Left renal pelvis (tissue), 4 donors: ENCODE measurements at places on chromosomes 12 and 14.

- DNase-seq: no peak
Observed at GRCh38 chr12:31651893-31652521, 7.5 kb upstream of the ETFBKMT start.

DNA sequence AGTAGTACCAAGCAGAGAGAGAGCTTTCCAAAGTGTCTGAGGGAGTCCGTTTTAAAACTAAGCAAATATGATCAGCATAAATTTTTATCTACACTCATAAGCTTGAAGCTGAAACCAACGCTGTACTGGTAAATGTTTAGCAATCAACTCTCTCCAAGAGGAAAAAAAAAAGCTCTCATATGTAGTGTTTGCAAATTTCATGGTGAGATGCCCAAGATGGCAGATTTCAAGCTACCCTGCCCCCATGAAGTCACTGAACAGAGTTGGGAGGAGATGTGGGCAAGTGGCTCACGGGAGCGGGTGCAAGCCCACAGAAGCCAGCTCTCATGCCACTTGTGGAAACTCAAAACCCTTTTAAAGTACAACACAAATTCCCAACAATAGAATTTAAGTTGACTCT is 475.8 kb downstream of the BCAT1 start:
- DNase-seq: no peak

DNA sequence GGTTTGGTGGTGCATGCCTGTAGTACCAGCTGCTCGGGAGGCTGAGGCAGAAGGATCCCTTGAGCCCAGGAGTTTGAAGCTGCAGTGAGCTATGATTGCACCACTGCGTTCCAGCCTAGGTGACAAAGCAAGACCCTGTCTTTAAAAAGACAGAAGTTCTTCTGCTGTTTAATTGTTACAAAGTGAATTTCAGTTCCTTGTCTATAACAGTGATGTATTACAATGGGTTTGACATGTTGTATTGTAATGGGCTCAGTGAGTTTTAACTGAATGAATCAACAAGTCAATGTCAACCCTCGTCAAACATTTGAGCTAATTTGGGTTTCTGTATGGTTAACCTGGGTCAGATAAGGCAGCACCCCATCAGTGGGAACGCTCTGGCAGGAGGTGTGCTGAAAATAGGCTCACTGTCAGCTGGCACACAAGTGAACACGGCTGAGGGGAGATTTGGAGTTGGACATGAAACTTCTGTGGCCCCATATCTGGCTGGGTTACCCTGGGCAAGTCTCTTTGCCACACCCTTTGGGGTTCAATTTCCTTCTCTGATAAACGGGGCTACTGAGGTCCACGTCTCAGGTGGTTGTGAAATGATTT is 14.0 kb upstream of the TRPV4 start:
- DNase-seq: no peak

DNA sequence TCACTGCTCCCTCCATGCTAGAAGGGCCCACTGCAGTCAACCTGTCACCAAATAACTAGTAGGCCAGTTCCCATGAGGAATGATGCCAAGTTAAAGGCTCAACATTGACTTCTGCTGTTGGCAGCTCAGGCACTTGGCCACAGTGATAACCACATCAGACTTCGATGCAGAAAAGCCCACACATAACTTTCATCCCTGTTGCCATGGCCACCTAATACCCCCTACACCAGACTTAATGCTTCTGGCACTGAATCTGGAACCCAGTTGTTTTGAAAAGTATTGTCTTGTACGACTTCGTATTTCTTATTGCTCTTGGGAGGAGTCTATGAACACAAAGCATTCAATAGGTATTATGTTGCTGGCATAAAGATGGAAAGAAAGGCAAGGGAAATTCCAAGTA is 44.3 kb upstream of the HELB start:
- DNase-seq: no peak

GRCh38 chr12:71731439-71732356 is 23.0 kb upstream of the RAB21 start:
- no peak for DNase-seq

DNA sequence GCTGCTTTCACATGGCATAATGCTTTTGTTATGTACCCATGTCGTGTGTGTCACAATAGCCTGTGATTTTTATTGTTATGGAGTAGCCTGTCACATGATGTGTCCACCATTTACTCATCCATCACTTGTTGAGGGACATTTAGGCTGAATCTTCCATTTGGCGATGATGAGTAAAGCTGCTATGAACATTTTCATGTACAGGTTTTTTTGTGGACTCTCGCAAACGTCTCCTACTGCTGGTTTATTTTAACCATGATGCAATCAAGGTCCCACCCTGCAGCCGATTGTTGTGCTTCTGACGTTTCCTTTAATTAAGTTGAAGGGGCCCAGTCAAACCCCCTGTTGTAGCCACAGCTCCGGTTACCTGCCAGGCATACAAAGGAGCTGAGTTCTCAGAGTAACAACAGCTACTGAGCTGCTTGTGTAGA is 63.2 kb downstream of the ZNF664 start:
- DNase-seq: no peak

DNA sequence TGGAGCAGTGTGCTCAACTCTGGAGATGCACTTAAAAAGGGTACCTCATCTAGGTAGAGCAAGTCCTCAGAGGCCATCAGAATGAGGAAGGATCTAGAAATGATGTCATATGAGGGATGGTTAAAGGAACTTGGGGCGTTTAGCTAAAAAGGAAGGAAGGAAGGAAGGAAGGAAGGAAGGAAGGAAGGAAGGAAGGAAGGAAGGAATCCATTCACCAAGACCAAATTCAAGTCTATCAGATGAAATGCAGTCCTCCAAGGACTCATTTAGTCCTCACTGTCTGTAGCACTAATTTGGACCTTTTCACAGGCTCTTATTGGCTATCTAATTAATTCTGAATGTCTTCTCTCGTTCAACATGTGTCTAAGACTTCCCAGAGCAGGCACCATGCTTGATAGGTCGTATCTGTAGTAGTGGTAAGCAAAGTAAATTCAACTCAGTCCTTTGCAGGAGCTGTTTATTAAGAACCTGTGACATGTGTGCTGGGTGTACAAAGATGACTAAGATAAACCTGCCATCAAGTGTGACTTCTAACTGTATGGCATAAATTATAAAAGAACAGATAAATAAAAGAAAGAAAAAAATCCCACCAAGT is 63.5 kb downstream of the LLPH start:
- no peak for DNase-seq

DNA sequence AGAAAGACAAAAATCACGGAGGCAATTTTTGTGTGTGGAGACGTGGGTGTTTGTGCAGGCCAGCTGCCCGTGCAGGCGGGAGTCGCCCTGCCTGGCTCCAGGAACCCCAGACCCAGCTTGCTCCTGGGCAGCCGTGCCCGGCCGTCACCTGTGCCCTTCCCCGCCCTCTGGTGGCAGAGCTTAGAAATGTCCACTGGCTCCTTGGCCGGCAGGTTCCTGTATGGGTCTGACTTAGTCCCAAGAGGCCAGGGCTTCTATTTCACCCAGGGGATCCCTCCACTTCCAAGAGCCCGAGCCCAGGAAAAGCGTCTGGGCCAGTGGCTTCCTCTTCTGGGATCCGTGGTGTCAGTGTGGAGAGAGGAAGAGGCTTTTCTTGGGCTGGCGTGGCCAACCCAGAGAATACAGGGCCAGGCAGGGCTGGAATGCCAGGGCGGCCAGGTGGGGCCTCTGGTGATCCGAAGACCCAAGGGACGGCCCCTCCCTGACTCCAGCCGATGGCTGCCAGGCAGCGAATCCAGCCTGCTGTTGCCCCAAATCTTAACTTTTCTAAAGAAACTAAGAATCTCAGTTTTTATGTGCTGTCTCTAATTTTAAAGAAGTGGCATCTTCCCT is 120.9 kb downstream of the TMEM132C start:
- DNase-seq: no peak

GRCh38 chr12:85279449-85280164 is 413 bp upstream of the ALX1 start:
- no peak for DNase-seq

DNA sequence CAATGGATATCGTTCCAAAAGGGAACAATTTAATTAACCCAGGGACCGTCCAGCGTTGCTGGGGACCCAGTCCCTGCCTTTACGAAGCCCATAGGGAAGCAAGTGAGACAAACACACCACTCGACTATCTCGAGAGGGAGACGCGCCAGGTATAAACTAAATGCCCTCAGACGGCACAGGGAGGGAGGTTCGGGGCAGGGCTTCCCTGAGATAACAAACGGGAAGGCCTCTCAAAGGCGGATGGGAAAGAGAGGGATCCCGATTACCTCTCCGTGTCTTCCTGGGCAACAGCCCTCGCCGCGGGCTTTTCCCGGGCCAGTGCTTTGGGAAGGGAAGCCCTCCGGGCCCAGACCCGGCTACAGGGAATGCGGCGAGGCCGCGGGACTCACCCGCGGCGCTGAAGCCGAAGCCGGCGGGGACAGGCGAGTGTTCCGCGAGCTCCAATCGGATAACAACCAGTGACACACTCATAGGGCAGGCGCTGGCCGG is 390 bp downstream of the BRAP start:
- no peak for DNase-seq

DNA sequence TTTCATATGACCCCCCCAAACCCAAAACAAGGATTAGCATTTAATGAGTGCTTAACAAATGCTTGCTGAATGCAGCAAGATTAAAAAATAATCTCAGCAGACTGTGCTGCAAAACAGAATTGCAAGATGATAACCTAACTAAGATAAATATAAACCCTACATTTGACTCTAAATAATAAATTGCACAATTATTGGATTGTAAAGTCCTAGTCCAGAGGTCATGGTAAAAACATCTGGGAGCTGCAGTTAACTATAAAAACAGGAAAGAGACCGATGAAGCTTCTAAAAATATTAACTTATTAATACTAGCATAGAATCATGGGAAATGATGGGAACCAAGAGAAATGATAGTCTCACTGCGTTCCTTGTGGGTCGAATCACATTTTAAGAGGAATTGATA is 37.2 kb downstream of the TSHR start:
- no peak for DNase-seq

GRCh38 chr12:96020314-96021003 is 14.9 kb downstream of the LTA4H start:
- no peak for DNase-seq

- no peak for DNase-seq
Observed at GRCh38 chr14:22885975-22886374, 3.0 kb downstream of the REM2 start.

DNA sequence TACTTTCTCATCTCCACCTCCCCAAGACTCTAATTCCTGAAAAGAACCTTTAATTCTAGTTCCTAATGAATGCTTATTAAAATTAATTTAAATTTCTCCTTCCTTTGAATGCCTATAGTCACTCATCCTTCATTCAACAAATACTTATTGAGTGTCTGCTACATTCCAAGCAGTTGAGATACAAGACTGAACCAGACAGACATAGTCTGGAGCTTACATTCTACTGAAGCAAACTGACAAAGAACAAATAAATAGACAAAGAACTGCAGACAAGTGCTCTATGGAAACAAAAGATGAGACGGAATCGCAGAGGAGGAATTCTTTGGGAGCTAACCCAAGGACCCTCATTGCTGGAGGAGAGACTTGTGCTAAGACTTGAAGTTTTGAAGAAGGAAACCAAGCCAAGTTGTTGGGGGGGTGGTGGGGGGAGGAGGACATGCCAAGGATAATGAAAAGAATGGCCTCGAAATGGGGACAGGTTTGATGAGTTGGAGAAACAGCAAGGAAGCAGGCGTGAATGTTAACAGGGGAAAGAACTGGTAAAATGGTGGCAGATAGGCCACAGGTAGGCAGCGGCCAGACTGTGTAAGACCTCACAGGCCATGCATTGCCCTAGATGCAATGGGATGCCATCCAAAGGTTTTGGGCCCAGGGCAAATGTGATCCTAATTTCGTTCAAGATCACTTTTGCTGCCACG is 9.7 kb upstream of the TDG start:
- no peak for DNase-seq

- DNase-seq: no peak
Observed at GRCh38 chr14:71365361-71365760, 458.1 kb downstream of the PCNX1 start.

GRCh38 chr14:40981247-40981646 is 625.4 kb upstream of the LRFN5 start:
- DNase-seq: no peak

GRCh38 chr12:94282675-94283074 is 134.3 kb downstream of the PLXNC1 start:
- no peak for DNase-seq

- no peak for DNase-seq
Observed at GRCh38 chr12:124967016-124967739, 21.8 kb downstream of the DHX37 start.

GRCh38 chr14:24804552-24805212 is 170.7 kb upstream of the GZMB start:
- DNase-seq: no peak

DNA sequence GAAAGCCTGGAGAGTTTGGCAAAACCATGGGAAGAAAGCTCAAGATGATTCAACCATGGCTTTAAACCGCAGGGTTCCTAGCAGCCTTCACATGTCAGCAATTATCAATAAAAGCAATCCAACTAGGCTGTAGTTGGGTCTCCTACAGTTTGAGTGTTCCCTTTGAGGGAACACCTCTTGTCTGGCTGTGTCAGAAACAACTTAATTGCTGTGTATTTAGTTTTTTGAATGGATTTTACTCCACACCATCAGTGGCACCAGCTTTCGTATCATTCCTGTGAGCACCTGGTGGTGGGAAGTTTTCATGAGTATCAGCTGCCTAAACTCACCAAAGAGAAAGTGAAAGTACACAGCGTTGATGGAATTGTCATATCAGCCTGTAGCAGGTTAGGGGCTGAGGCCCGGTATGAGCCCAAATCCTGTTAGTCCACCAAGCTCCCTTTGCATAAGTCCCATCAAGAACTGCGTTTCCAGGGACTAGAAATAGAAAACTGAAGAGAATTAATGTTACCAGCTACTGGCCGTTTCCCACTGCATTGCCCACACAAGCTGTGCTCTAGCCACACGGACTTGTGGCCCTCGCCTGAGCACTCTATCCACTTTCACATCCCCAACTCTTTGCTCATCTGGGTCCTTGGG is 10.9 kb upstream of the IL26 start:
- DNase-seq: no peak

DNA sequence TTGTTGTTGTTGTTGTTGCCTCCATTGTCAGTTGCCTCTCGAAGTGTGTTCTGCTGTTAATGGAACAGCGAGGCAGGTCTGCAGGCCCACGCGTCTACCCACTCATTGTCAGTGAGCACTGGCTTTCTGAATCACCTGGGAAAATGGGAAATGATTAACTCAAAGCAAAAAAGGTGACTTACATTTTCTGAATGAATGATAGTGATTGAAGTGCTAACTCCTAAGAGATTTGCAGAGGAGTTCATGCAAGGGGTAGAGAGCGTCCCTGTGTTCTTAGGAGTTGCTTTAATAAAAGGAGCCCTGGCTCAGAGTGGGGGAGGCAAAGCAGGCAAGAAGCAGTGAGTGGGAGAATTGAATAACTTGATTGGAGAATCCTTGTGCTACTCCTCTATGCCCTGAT is 177.6 kb downstream of the CAND1 start:
- no peak for DNase-seq
